ENCODE measurements at places on chromosomes 13 and 19.

DNA sequence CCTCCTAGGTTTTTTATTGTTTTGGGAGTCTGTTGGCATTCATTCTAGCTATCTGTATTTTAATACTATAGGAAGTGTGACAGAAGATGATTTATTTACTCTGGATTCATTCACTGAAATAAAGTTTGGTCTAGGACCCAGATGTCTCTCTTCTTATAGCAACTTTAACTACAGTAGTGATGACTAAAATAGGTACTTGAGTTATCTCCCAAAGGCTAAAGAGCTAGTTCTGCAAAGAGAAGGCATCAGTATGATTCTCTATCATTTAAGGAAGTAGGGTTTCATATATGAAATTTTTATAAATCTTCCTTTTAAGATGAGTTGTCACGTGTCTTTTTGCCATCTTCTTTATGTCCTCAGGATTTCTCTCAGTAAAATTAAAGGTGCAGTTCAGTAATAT is 507.4 kb downstream of the KCTD12 start:
- no peak for DNase-seq

- no peak for DNase-seq
Measured at GRCh38 chr19:36547001-36547732, 19.1 kb upstream of the ZNF260 start.

DNA sequence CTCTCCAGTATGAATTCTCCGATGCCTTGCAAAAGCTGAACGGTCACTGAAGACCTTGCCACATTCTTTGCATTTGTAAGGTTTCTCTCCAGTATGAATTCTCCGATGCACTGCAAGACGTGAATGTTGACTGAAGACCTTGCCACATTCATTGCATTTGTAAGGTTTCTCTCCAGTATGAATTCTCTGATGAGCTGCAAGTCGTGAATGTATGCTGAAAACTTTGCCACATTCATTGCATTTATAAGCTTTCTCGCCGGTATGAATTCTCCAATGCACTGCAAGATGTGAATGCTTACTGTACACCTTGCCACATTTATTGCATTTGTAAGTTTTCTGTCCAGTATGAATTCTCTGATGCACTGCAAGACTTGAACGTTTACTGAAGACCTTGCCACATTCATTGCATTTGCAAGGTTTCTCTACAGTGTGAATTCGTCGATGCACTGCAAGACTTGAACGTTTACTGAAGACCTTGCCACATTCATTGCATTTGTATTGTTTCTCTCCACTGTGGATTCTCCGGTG is 20.0 kb upstream of the ZNF841 start:
- no peak for DNase-seq

DNA sequence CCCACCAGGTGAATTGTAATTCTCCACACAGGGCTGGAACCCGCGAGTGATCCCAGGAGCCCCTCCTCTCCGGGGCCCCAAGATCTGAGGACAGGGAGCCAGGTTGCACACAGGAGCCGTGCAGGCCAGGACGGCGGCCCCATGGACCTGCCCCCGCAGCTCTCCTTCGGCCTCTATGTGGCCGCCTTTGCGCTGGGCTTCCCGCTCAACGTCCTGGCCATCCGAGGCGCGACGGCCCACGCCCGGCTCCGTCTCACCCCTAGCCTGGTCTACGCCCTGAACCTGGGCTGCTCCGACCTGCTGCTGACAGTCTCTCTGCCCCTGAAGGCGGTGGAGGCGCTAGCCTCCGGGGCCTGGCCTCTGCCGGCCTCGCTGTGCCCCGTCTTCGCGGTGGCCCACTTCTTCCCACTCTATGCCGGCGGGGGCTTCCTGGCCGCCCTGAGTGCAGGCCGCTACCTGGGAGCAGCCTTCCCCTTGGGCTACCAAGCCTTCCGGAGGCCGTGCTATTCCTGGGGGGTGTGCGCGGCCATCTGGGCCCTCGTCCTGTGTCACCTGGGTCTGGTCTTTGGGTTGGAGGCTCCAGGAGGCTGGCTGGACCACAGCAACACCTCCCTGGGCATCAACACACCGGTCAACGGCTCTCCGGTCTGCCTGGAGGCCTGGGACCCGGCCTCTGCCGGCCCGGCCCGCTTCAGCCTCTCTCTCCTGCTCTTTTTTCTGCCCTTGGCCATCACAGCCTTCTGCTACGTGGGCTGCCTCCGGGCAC is 3.9 kb downstream of the FFAR1 start:
- no peak for DNase-seq

GRCh38 chr13:108087810-108088209 is 127.5 kb downstream of the LIG4 start:
- DNase-seq: no peak

GRCh38 chr19:27955485-27956480 is 1257.2 kb downstream of the UQCRFS1 start:
- DNase-seq: no peak

GRCh38 chr13:29624997-29625396 is 29.5 kb upstream of the SLC7A1 start:
- DNase-seq: no peak

GRCh38 chr13:32989942-32990341 is 26.3 kb upstream of the KL start:
- DNase-seq: no peak

GRCh38 chr13:77981281-77981881 is 62.8 kb upstream of the EDNRB start:
- DNase-seq: no peak

DNA sequence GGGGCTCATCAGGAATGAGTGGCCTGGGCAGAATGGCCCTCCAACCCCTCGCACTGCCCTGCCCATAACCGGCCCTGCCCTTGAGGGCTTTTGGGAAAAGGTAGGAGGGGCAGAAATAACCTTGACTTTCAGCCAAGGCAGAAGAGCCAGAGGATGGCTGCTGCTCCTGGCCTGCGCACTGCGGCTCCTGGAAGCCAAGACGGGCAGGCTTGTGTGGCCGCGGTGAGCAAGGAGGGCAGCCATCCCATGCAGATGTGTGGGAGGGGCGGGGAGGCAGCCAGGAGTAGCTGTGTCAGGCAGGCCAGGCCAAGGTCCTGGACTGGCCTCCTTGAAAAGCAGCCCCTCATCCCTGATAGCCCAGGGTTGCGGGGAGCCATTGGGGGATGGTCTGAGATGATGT is 57.6 kb upstream of the URI1 start:
- DNase-seq: no peak

- no peak for DNase-seq
Measured at GRCh38 chr19:34979819-34980640, 16.0 kb upstream of the ZNF792 start.

GRCh38 chr19:45773384-45773783 is 4.3 kb upstream of the SIX5 start:
- no peak for DNase-seq

DNA sequence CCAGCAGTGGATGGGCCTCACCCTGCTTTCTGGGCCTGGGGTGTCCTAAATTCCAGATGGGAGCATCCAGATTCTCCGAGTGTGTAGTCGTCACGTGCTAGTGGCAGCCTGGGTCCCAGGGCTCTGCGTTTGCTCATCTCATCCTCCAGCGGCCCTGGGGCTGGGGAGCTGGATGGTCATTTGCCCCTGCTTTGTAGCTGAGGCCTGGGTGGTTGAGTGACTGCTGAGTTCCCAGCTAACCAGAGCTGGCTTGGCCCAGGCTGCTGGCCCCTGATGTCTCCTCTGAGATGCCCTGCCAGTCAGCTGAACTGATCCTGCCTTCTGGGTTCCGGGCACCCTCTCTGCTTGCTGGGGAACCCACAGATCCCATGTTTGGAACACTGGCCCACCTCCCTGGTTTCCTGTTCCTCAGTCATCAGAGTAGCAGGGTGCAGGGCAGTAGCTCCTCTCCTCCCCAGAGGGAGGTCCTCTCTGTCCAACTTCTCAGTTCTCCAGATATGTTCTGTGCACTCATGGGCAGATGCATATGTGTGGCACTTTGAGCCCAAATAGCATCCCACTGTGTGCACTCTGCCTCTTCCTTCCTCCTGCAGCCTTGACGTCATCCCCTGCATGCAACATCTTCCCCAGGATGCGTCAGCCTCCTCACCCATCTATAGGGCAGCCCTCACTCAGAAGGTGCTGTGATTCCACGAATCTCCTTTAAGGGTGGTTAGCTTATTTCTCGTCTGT is 22.4 kb upstream of the CRTC1 start:
- DNase-seq: no peak

GRCh38 chr19:33766623-33767022 is 30.0 kb upstream of the KCTD15 start:
- DNase-seq: no peak

GRCh38 chr13:109401307-109401706 is 385.1 kb downstream of the IRS2 start:
- no peak for DNase-seq

DNA sequence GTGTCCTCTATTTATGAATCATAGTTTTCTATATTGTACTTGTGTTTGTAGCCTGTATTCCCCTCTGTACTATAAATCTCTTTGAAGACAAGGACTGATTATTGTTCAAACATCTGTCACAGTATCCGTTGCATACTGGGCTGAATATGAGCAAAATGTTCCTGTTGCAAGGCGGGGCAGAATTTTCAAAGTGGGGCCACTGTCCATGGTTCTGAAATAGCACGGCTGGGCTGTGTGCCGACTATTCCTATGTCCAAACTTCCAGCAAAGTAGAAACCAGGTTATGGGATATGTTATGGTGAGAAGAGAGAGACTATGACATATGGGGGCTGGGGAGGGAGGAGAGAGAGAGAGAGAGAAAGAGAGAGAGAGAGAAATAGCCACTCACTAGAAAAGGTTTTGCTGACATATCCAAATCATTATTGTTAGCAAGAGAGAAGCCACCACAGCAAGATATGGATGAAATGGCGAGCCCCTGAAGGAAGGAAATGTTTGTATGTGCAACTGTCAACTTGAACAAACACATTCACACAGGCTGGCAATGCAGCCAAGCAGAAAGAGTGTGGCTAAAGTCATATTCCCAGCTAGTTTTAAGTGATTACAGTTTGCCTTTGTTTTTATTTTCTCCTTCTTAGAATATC is 107.0 kb upstream of the GPR12 start:
- DNase-seq: no peak

DNA sequence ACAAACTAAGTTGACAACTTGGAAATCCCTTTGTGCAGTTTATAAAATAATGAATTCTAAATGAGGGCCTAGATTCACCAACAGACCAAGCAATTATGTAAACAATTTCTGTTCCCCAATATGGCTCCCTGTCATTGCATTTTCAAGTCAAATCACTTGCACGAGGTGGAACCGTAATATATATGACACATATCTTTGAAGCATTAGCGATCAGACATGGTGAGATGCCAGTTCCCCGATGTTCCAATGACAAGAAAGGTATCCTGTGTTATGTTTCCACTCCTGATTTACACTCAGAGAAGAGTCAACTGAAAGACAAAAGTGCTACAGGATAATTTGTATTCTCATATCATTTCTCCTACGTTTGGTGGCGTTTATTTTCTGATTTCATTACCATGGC is 108.5 kb upstream of the TDRD3 start:
- DNase-seq: no peak

DNA sequence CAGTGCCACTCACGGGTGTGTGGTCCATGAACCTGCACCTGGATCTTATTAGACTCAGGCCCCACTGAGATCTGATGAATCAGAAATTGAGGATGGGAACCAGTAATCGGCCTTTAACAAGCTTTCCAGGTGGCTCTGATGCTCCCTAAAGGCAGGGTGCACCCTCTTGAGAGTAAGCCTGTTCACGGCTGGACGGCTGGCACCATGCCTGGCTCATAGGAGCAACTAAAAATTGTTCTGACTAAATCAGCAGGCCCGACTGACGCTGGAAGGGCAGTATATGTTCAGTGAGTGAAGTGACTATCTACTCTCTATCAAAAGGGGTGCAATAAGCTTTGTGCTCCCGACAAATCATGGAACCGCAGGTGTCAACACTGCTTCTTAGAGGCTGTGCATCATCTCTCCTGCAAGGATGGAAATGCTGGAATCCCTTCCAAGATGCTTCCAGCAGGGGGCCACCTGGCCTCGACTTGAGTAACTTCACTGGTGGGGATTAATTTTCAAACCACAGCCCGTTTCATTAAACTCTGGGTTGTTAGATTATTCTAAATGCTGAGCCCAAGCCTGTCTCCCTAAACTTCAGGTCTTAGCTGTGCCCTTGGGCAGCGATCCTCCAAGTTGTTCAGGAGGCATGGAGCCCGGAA is 28.4 kb downstream of the TMTC4 start:
- no peak for DNase-seq

- no peak for DNase-seq
Measured at GRCh38 chr19:4199699-4200293, 17.3 kb downstream of the ANKRD24 start.

DNA sequence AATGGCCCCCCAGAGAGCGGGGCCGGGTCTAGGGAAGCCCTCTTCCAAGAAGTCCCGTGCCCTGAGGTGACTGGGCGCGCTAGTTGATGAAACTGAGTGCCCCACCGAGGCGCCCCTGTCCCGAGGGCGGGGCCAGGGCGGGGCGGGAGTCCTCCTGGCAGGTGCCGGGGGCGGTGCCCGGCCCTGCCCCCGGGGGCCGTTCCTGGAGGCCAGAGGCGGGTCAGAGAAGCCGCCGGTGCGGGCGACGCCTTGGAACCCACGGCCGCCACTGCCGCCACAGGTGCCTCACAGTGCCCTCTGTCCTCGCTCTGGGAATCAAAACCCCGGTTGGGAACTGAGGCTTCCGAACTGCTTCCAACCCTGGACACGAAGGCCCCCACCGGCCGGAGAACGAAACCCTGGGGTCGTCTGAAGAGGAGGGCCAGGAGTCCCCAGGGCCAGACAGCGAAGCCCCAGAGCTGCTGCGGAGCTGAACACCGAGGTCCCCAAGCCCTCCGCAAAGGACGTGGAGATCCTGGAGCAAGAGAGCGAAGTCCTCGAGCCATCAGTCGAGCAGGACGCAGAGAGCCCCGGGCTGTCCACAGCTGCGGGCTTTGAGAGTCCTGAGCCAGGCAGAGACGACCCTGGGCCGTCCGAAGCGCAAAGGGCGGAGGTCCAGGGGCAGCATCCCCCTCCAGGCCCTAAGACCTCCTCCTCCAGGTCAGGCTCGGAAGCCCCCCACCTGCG is at the start of gene MISP3:
MISP3 (plus strand) TSS at position 252 of the 726 bp plus-strand sequence. CDS start 524 bp downstream, outside the sequence.
- DNase-seq: no peak

DNA sequence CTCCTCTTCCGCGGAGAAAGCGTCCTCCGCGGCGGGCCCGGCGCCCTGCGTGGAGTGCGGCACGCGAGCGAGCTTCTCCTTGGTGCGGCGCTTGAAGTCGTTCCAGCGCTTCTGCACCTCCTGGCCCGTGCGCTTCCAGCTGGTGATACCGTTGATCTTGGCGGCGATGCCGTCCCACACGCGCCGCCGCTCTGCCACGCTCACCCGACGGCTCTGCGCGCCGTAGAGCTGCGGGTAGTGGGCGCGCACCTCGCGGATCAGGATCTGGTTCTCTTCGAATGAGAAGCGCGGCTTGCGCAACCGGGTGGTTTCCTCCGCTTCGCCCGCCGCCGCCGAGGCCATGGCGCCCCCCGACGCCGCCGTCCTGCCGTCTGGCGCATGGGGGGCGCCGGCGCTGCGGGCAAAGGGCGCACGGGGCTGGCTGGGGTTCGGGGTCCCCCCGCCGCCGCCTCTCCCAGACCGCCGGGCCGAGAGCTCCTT is 941 bp downstream of the MYPOP start:
- DNase-seq: no peak

- no peak for DNase-seq
Measured at GRCh38 chr13:24152292-24153214, 8.0 kb upstream of the SPATA13 start.
